ENCODE measurements at places on chromosomes 16 and 17.

DNA sequence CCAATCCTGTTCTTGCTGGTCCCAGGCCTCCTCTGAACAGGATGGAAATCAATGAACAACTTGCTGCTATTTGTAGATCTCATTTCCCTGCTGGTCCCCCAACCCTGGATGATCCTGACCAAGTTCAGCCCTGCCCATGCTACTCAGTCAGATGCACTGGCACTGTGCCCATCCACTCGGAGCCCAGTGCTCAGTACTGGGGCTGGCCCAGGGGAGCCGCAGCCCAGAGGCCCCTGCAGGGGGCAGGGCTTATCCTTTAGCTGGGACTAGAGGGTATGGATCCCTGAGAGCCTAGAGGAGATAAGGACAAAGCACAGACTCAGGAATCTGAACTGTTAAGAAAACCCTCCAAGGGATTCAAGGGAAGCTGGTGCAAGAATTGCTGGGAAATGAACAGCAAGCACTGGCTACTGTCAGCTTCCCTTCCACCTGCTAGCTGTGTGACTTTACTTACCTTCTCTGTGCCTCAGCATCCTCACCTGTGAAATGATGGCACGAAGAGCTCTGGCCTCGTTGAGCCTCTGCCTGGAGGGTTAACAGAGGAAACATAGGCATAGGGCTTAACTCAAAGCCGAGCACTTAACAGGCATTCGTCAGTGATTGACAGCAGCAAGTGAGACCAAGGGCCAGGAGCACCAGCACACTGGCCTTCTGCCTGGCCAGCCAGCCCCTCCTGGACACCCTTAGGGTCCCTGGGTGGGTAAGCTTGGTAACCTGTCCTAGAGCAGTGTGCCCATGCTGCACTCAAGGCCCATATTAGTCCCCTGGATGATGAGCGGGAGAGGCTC lies 29.8 kb upstream of the C1QL1 start:
- no peak for DNase-seq

- no peak for DNase-seq
Observed at GRCh38 chr17:45353043-45353442, 36.2 kb upstream of the MAP3K14 start.

DNA sequence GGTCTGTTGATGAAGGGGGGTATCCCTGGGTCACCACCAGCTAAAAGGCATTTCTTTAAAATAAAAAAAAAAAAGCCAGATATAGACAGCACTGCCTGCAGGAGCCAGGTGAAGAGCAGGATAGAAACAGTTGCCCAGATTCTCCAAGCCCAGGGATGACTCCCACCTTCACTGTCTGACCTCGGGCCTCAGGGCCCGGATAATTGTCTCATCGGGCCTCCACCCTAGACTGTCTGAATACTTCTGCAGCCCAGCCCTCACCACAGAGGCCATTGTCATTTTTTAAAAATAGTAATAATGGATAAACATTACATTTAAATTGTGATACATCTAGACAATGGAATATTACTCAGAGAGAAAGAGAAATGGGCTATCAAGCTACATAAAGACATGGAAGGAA lies 92.8 kb upstream of the TNRC6C start:
- no peak for DNase-seq

GRCh38 chr16:80347900-80348299 lies 192.9 kb upstream of the DYNLRB2 start:
- DNase-seq = no peak

DNA sequence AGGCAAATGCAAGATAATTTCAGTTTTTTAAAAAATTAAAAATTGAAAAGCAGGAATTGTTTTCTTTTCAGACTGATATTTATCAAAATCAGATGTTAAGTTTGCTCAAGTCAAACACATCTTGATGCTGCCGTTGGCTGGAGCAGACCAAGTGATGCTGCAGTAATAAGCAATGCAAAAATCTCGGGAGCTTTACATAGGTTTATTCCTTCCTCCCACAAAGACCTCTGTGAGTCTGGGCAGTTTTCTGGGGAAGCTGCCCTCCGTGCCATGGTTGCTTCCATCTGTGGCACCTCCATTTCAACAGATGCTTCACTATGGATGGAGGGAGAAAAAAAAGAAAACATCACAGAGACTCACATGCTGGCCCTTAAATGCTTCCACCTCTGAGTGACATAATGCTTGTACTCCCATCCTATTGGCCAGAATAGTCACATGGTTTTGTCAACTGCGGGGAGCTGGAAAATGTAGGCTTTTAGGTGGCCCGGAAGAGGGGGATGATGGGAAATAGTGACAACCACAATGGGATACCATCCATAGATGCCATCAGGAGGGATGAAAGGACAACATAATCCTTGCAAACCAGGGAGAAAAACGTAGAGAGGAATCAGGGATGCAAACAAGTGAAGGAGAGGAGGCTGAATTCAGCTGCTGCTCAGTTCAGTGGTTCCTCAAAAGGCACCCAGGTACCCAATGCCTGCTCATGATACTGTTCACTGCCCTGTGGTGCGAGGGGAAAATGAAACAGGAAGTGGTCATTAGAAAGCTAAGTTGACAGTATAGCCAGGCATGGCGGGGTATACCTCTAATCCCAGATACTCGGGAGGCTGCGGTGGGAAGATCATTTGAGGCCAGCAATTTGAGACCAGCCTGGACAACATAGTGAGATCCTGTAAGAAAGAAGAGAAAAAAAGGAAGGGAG lies 13.5 kb upstream of the ERCC4 start:
- DNase-seq = no peak

- no peak for DNase-seq
Observed at GRCh38 chr16:66131895-66132294, 234.6 kb upstream of the CDH5 start.

DNA sequence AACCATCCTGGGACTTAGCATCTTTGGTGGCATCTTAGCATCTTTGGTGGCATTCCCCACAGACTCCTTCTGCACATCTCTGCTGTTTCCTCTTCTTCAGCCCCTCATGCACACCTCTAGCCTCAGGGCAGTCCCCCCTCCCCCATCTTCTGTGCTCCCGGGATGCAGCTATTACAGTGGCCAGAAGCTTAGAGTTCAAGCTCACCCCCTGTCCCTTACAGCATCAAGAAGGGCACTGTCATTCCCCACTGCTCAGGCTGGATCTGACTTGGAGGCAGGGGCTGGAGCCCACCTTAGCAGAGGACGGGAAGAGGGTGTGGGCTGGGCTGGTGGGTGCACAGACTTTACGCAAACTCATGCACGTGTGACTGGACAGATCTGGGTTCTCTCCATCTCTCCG lies 650 bp downstream of the EPN3 start:
- no peak for DNase-seq

DNA sequence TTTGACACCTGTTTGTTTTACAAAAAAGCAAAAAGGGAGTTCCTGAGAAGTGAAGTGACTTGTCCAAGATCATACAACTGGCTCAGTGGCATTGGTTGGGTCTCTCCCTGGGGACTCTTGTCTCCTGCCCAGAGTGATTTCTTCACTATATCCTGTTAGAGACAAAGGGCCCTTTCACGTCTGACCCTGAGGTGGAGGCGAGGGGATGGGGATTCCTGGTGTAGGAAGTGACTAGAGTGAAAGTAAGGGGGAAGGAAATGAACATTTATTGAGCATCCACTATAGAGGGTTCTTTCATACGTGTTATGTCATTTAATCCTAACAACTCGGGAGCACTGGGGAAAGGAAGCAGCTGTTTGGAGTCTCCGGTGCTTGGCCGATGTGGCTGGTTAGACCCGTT lies 9.0 kb downstream of the ITGB3 start:
- DNase-seq = no peak

GRCh38 chr16:17777408-17777863 lies 306.7 kb upstream of the XYLT1 start:
- no peak for DNase-seq

DNA sequence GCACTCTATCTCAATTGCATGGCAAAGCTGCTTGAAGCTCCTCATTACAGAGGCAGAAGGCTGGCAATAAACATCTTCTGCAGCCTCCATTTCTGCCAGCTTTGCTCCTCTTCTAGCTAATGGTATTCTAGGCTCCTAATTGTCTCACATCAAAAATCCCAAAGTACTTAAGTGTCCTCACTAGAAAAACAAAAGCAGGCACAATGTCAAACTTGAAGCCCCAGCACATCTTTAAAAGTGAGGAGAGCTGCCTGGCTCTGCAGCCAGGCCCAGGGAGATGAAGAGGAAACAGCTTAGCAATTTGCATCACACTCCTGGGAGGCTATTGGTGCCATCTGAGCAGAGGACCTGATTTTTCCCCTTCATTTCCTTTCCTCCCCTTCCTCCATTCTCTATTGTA lies 197.1 kb downstream of the KCNJ2 start:
- no peak for DNase-seq

DNA sequence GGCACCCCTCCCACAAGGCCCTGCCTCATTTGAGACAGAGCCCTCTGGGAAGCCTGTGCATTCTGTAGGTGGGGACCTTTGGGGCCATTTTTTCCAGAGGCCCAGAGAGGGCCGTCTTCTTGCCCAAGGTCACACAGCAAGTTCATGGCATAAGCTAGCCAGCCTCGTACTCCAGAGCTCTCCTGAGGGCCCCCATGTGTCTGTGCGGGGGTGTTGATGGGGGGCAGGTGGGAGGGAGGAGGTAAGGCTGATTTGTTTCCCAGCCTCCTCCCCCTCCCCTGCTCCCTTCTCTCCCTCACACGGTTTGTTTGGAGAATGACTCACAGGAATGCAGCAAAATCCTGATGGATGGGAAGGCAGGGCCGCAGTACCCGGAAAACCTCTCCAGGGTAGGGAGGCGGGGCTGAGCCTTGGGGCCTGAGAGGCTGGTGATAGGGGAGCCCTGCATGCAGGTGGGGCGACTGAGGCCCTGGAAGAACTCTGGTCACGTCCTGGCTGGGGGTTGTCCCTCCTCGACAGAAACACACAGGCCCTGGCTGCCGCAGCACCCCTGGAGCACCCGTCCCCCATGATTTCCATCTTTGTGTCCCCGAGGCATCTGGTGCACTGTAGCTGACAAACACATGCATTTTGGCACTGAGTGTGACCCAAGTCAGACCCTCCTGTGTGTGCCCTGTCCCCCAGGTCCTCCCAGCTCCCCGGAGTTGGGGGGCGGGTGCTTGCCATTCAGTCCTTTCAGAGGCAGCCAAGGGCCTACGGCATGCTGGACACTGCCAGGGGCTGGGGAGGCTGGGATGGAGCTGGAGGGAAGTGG lies 29.7 kb downstream of the RAI1 start:
- peak; percentile 91 for DNase-seq

DNA sequence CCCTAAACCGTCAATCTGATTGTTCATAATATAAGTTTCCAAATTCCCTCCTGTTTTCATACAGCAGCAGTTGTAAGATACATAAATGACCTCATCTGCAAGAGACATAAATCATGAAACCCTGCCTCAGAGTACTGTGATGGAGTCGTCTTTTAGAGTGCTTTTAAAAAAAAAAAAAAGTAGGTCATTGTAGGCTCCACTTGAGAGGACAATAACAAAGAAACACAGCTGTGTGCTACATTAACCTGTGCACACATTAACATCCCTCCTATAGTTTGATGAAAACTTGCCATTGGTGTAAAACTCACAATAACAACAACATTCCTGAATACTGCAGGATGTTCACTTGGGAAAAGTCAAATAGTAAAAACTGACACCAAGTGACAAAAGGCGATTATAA lies 56.5 kb downstream of the XPO6 start:
- no peak for DNase-seq

DNA sequence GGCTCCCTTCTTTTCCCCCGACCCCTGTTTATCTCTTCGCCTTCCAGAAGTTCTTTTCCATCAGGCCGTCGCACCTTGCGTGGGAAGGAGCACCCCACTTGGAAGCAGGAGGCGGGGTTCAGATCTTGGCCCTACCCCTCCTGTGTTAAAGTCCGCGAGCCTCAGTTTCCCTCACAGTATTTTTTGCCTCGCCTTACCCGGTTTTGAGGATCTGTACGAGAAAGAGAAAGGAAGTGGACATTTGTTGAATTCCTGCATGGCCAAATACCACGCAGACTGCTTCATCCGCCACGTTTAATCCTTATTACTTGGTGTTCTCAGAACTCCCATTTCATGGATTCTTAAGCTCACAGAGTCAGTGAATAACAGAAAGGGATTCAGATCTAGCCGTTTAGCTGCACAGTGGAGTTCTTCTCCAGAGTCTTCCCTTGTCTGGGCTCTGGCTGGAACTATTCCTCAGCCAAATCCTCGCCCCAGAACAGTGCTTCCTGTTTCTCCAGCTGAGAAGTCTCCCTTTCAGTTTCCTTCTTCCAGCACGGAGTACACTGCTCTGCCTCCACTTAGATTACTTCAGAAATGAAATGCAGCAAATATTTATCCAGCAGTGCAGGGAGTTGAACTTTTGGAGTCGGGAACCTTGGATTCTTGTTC lies 590 bp downstream of the TMEM219 start:
- no peak for DNase-seq

- no peak for DNase-seq
Observed at GRCh38 chr17:35243561-35244340, 879 bp downstream of the SLFN5 start.

GRCh38 chr17:6752068-6752909 lies 3.6 kb upstream of the XAF1 start:
- no peak for DNase-seq

GRCh38 chr16:85789773-85790172 lies 9.6 kb downstream of the EMC8 start:
- DNase-seq = no peak

- no peak for DNase-seq
Observed at GRCh38 chr17:48429638-48430586, at the start of gene SKAP1. Gene SKAP1 (minus strand): TSS chr17:48430214.

- DNase-seq = no peak
Observed at GRCh38 chr17:36689089-36689667, 87.8 kb downstream of the MRM1 start.

GRCh38 chr17:46790216-46790615 lies 28.3 kb downstream of the WNT3 start:
- no peak for DNase-seq

GRCh38 chr17:17781591-17782496 lies 54.9 kb downstream of the SREBF1 start:
- DNase-seq = peak; percentile 44

- no peak for DNase-seq
Observed at GRCh38 chr16:69610356-69610755, 44.6 kb downstream of the NFAT5 start.

DNA sequence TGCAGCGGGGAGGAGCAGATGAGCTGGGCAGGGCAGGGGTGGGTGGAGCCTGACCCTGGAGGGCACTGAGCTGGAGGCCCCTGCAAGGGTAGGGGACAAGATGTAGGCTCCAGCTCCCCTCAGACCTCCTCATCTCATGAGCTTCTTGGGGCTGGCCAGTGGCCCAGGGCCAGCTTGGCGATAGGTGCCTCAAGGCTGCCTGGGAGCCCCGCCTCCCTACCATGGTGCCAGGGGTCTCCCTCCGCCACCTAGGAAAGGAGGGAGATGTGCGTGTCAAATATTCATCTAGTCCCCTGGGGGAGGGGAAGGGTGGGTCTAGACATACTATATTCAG lies 3.9 kb downstream of the HIRIP3 start:
- no peak for DNase-seq

DNA sequence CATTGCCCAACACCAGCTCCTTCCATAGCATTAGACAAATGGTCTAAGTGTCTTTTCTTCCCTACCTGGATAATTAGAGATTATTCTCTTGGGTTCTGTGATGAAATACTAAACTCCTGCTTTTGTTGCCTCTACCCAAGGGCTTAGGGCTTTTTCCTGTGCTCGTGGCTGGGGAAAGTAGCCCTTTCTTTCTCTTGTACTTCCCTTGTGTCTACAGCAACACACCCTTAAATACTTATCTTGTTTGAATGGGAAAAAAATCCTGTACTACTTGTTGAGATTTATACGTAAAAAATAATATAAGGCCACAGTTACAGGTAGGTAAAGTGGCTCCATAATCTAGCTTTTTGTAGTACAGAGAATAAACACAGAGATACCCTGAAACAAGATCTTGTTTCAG lies 7.0 kb upstream of the NACA2 start:
- no peak for DNase-seq

Measured in HuH-7 (cell line).